Activated CD8-positive, alpha-beta memory T cell treated with anti-CD3 and anti-CD28 coated beads for 48 hours (primary cell): ENCODE measurements at places on chromosomes 4 and X.

DNA sequence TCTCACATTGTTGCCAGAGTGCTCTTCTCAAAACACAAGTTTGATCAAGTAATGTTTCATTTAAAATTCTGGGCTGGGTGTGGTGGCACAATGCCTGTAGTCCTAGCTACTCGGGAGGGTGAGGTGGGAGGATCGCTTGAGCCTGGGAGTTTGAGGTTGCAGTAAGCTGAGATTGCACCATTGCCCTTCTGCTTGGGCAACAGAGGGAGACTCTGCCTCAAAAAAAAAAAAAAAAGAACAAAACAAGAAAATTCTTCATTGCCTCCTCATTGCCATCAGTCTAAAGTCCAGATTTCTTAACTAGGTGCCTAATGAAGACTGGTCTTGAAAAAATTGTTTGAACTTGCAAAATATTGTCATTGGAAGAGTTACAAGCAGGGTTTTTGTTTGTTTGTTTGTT is 120.1 kb downstream of the MFAP3L start:
- no peak for DNase-seq

DNA sequence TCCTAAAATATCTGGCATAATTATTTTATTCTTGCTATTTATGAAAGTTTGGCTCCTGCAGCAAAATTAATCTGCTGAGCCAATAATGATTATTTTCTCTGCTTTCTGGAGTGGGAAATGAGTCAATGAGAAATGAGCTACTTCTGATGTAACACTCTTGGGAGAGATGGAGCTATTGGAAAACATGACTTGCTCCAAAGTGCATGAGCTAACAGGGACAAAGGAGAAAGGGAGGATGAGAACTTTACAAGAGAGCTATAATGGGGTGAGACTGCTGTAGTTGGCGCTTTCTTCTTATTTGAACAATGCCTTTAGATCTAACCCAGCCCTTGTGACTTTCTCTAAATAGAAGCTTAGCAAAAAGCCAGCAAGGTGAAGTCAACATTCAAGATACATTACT is 615.1 kb downstream of the ANKRD50 start:
- no peak for DNase-seq

GRCh38 chr4:41657561-41657960 is 91.0 kb downstream of the PHOX2B start:
- no peak for DNase-seq

DNA sequence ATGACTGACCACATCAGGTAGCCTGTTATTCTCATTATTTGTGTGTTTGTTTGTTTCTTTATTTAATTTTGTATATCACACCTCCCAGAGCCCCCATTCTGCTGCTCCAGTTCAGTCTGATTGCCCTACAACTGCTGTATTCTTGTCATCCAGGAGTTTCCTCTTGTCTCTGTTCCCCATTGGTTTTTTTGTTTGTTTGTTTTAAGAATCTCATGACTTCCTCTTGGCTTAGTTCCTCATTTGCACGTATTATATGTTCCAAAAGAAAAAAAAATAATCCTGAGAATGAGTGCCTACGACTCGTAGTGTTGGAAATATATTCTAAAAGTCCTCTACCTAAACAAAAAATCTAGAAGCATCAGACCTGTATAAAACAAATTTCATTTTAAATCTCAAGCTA is 142.3 kb upstream of the SLIT2 start:
- DNase-seq, result no peak

DNA sequence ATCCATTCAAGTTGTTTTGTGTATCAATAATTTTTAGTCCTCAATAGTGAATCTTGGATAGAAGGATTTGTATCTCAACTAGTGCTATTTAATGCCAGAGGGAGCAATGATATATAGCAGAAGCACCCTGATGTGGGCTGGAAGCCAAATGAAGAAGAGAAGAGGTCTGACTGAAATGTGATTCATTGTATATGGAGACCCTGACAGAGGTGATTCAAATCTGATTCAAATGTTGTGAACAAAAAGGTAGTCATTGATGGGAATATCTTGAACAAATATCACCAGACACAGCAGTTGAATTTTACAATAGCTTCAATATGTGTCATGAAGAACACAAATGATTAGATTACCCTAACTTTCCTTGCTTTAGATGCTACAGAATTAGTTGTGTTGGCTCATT is 27.5 kb upstream of the SULT1B1 start:
- DNase-seq, result no peak

DNA sequence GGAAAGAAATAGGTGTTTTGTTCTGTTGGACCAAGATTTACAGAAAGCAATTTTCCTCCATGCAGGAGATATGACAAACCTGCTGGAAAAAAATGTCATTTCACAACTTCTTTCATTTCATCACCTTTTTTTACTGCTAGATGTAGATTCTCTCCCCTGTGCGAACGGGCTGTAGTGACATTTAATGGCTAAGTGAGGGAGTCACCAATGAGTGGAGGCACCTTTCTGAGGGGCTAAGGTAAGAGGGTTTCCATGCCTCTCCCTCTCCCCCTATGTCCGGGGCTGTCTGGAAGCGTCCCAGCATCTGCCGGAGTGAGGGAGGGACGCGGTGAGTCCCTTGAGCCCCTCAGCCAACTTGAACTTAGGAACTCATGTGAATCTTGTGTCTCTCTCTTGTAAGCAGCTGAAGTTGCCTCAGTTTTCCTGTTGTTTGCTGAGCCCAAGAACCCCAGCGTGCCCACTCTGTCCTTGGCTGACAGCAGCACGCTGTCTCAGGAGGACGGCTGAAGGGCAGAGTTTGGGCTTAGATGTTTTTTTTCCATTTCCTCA is 42.3 kb downstream of the DCTD start:
- DNase-seq, result no peak

DNA sequence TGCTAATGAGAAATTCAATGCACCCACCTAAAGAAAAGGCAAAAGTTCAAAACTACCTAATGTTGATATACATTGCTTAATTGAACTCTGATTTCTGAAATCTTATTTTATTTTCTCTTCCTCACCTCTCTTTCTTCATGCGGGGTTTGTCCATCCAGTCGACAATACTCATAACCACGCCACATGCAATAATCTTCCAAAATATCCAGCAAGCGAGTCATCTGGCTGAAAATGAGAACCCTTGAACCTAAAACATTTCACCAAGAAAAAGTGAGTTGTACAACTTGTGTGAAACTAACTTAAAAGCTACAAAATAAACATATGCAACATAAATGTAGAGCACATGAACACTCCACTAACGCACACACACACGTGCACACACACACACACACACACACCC is 26.7 kb downstream of the SMARCA1 start:
- DNase-seq, result no peak

GRCh38 chrX:21479695-21480270 is 105.6 kb downstream of the CNKSR2 start:
- no peak for DNase-seq

- DNase-seq, result no peak
Measured at GRCh38 chrX:148049441-148049840, 68.3 kb downstream of the FMR1NB start.

DNA sequence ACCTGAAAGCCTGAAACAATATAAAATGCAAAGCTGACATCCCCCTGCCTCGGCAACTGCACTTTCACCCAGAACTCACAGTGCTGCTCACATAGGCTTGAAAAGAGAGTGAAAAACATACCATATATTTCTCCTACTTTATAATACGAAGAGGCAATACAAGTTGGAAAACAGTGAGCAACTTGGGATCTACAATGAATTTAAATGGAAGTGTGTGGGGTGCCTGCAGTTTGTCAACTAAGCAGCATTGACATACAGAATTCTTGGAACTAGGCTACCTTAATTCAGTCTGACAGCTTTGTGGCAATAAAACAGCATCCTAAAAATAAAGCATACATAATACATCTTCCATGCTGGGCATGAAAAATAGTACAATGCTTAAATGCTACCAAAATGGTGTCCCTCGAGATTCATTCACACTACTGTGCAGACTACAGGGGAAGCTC is 8.0 kb downstream of the GASK1B start:
- DNase-seq, result no peak

- DNase-seq, result no peak
Measured at GRCh38 chrX:22396408-22396807, 123.7 kb downstream of the CBLL2 start.

DNA sequence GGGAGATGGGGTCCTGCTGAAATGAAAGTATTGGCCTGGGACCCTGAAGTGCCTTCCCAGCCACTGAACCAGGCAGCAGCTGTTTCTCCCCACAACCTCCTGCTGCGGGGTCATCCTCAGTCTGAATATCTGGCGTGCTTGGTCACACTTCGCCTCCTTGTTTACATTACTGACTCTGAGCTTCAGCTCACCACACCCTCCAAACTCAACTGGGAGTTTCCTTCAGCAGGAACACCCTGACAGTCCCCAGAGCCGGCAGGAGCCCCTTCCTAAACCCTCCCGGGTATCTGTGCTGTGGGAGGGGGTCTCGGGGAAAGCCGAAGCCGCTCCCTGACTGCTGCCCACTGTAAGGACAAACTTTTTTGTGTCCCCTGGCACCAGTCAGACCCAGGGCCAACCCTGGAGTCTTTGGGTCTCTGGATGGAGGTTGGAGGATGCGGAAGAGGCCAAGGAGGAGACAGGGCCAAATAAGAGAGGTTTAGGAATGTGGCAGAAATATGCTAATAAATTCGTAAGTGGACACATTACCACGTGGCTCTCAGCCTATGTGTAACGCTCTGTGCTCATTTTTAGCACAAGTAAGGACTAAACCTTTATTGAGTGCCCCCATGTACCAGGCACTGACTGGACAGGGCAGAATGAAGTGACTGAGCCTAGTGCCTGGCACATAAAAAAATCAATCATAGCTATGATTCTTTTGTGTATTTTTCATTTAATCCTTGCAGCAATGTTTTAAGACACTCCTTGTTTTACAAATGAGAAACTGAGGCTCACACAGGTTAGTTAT is 20.7 kb downstream of the FHDC1 start:
- DNase-seq, result no peak

DNA sequence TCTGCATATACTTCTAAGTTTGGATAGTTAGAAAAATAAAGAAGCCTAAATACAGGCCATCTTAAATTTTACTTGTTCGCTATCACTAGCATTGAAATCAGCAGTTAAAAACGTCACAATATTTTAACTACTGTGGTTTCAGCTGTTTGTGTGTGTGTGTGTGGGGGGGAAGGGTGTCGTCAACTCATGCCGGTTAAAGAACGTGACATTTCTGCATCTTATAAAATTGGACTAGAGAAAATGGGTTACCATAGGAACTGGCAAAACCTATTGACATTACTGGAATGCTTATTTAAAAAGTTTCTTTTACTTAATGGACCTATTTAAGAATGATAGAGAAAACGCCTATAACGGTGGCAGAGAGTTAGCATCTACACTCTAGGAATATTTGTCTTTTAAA is 1.2 kb upstream of the CNKSR2 start:
- no peak for DNase-seq

GRCh38 chr4:3522326-3522640 is 9.9 kb downstream of the LRPAP1 start:
- DNase-seq, result no peak

- DNase-seq, result no peak
Measured at GRCh38 chr4:172042714-172043114, 229.5 kb downstream of the GALNTL6 start.

DNA sequence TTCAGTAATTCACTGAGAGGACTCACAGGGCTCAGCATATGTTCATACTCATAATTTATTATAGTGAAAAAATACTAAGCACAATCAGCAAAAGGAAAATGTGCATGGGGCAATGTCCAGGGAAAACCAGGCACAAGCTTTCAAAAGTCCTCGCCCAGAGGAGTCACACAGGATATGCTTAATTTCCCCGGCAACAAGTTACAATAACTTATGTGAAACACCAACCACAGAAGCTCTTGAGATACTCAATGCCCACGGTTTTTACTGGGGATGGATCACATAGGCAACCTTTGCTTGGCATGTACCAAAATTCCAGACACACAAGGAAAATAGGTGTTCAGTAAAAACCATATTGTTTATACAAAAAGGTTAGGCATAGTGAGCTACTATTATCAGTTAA is 38.5 kb upstream of the STPG2 start:
- DNase-seq, result no peak

GRCh38 chr4:1547131-1547855 is 136.8 kb downstream of the FAM53A start:
- no peak for DNase-seq

DNA sequence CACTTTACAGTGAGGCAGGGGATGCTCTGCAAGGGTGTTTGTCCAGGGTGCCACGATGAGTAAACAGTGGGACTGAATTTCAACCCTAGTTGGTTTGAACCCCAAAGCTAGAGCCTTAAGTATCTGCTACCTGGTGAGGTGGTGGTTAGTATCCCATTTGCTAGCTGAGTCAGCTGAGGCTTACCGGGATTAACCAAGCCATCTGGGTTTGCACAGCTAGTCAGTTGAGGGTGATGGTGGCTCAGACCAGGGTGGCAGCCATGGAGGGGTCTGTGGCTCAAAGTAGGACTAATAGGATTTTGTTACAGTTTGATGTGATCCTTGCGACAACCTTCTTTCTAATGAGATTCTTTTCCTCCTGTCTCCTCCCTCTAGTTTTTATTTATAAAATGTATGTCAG is 1.9 kb downstream of the EVC start:
- no peak for DNase-seq

GRCh38 chrX:23589496-23589895 is 77.8 kb upstream of the PRDX4 start:
- no peak for DNase-seq

- no peak for DNase-seq
Measured at GRCh38 chr4:140266958-140267568, 106.4 kb upstream of the SCOC start.

GRCh38 chr4:166399021-166399420 is 526.0 kb downstream of the TLL1 start:
- no peak for DNase-seq

- DNase-seq, result no peak
Measured at GRCh38 chrX:5220421-5220820, 1008.2 kb downstream of the NLGN4X start.

DNA sequence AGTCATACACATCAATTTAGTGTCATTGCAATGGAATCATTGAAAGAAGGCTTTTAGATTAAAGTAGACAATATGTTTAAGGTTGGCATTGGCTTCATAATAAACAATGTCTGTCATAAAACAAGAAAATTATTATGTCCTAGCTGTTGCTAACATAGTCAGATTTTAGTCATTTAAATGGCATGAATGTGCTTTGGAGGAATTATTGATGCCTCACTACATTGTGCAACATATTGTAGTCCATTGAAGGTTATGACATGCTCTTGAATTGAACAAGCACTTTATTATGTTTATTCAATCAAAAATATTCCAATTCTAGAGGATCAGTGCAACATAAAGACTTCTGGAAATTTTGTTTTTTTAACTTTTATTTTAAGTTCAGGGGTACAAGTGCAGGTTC is 489.8 kb upstream of the AMOT start:
- DNase-seq, result no peak

GRCh38 chrX:24920769-24921168 is 95.0 kb downstream of the ARX start:
- DNase-seq, result no peak

DNA sequence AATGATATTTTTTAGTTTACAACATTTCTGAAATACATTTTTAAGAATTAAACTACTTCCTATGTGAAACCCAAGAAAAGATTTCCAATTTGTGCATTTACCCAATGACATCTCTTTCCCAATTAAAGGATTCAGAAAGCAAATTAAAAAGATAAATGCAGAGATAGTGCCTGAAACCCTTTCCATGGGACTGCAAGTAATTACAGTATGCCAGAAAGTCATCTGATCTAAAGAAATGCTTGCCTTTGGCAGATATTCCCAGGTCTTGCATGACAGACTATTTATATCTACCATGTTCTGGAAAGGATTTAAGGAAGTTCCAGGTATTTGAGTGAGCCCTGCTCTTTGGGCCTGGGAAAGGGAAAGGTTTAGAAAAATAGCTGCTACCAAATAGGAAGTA is 41.6 kb upstream of the CXorf38 start:
- DNase-seq, result no peak
